Activated T-cell treated with anti-CD3 and anti-CD28 coated beads for 1 hour (primary cell): ENCODE measurements at places on chromosomes 1 and 21.

DNA sequence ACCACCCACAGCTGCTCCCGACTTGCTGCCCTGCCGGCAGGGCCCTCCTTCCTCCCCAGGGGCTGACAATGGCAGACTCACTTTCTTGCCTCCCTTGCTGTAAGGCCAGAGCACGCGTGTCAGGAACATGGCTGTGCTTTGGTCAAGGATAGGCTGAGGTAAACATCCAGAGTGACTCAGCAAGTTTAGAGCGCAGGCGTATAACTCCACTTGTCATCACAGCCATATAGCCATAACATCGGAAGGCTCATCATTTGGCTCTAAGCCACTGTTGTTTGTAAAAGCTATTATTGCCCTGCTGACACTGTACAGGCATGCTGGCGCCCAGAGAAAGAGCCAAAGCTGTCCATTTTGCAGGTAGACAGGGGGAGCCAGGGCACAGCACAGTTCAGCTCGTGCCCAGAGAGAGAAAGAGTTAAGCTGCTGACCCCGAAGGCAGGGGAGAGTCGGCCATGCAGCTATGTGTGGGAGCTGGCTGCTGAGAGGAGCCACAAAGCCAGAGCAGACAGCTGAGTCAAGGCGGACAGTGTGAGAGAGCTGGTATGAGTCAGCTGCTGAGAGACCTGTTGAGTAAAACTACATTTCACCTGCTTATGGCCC, 60.6 kb downstream of the GNG4 start:
- no peak for DNase-seq

DNA sequence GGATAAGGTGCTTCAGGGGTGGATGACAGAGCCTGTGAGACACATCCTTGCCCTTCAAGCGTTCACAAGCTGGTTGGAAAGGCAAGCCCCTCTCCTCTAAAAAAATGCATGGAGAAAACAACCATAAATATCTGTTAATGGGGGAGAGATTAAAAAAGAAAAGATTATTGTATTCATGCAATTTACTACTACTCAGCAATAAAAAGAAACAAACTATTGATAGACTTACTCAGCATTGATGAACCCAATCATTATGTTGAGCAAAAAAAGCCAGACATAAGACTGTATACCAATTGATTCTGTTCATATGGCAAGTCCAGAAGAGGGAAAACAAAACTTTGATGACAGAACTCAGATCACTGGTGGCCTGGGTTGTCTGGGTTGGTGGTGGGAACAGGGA, 138.7 kb upstream of the IRF2BP2 start:
- no peak for DNase-seq

DNA sequence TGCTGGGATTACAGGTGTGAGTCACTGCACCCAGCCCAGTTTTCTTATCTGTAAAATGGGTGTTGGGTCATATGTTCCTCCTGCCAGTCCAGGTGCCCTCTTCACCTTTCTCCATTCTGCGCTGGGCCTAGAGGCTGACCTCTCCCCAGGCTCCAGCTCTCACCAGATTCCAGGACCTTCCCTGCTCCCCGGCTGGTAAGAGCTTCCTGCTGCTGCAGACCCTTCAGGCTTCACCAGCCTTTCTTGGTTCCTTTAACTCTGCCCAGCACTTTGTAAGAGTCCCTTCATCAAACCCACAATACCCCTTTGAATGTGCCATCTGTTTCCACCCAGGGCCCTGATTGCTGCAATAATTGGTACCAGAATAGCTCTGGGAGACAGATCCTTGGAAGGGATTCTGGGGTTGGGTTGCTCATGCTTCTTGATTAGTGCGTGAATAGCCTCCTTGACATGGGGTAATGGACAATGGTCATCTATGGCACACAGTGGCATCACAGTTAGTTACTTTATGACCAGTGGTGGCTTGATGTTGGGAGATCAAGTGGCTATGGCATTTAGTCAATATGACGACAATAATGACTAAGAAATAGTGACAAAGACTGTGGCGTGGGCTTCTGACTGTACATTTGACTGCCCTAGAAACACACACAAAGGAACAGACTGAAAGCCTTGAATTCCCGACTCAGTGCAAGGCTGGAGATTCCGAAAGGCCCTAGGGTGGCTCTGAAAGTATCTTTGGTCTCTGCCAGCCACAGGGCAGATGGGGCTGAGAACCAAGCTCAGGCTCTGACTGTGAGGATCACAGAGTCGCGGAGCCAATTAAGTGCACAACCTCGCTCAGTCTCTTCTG, 67.3 kb downstream of the SLC9A1 start:
- DNase-seq = no peak

DNA sequence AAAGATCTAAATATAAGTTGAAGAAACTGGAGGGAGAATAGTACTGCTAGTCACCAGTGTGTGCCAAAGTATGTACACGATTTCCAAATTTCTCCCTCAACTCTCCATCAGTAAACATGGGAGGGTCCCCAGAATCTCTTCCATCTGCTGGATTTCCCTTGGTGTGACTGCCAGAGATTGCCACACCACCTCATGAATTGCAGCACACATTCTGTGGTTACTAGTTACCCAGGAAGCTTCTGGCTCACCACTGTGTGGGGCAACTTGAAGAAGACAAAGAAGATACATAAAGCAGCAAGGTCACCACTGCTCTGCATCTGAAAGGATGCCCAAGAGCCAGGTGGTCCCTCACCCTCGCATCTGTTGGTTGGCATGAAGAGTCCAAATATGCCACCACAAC, 191.7 kb upstream of the ESRRG start:
- no peak for DNase-seq

DNA sequence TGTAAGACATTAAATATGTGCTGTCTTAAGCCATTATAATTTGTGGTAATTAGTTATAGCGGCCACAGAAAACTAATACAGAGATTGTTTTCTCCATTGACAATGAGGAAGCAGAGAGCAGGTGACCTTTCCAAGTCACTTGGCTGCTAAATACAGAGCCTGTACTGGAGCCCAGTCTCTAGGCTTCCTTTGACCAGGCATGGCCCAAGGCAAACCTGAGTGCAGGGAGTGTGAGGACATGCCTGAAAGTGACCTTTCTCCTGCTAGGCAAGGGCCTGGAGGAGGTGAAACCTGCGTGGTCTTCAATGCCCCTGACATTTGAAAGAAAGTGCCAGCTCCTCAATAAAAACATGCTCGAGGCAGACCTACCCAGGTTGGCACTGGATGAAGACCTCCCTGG, 12.5 kb upstream of the CHI3L1 start:
- DNase-seq = no peak

DNA sequence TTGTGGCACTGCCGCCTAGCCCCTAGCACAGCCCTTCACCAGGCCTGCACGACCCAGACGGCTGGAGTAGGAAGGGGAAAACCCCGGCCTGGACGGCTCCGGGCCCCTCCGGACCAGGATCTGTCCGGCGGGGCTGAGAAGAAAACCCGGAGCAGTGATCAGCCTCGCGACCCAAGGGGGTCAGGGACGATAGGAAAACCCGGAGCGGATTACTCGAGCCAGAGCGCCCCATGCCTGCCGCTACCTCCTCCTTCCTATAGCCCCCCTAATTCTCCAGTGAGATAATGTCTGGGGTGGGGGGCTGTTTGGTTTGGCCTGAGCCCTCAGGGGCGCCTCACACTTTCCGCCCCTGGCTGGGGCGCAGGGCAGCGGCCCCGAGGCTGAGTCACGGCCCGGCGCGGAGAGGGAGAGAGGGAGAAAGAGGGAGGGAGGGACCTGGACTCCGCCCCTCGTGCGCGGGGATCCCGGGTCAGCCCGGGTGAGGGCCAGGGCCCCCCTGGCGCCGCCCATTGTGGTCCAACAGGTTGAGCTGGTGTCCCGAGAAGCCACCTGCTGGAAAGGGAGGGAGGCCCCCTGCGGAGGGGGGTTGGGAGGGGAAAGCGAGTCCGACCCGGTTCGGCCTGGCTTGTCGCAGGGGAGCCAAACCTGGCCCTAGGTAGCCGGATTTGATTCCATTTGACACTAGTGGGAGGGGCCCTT, 1.7 kb upstream of the ZBTB7B start:
- DNase-seq = peak; percentile 66

DNA sequence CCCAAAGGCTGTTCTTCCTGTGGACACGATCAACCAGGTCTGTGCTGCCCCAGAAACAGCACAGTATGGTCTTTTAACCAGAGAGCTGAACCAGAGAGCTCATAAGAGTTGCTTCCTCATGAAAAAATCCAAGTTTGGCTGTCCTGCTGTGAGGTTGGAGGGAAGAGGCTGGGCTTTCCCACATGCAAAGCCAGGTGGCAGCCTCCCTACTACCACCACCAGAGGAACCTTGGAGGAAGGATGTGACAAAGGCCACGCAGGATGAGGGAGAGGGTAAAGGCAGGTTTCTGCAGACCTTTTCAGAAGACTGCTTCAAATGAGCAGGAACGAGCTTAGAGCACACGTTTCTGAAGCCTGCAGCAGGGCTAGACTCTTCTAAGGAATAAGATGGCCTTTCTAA, 27.1 kb downstream of the FAM78B start:
- no peak for DNase-seq

DNA sequence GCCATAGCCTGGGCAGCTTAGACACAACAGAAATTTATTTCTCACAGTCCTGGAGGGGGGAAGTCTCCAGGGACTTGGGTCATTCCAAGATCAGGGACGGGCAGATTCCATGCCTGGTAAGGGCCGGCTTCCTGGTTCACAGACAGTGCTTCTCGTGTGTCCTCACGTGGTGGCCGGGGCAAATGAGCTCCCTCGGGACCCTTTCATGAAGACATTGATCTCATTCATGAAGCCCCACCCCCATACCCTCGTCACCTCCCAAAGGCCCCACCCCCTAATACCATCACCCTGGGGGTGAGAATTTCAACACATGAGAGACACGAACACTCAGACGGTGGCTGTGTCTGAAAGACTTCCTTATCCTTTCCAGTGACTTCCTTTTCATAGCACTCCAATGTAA, 51.5 kb downstream of the ACOT7 start:
- DNase-seq = no peak
